ENCODE measurements at places on chromosomes 5 and 9. TPM values are rescaled to one million over a fixed set of nuclear protein-coding genes. Genes with fewer than 3 reads are reported as not detected.

The TRIP13 gene
- total RNA-seq, result 25.1 TPM

The IRX1 gene
- not detected for total RNA-seq

The TMEM8B gene
- 0.57 TPM for total RNA-seq

The ZNF354C gene
- total RNA-seq, result 4.4 TPM

The ANKRD31 gene
- total RNA-seq, result under 0.01 TPM

The PIP5K1B gene
- total RNA-seq, result 0.06 TPM

The FOXD1 gene
- total RNA-seq, result 0.16 TPM
